ENCODE measurements at places on chromosomes 2 and 18.
A peak's percentile ranks its signal among the peaks of the same experiment; 100 is the strongest.

- no peak for DNase-seq
These were observed 180.9 kb upstream of the GALNT5 start for GRCh38 chr2:157076526-157077161.

GRCh38 chr2:53103679-53104078 is 663.9 kb upstream of the CHAC2 start:
- no peak for DNase-seq

- DNase-seq, result no peak
These were observed 564.9 kb upstream of the FSHR start for GRCh38 chr2:49719241-49719640.

DNA sequence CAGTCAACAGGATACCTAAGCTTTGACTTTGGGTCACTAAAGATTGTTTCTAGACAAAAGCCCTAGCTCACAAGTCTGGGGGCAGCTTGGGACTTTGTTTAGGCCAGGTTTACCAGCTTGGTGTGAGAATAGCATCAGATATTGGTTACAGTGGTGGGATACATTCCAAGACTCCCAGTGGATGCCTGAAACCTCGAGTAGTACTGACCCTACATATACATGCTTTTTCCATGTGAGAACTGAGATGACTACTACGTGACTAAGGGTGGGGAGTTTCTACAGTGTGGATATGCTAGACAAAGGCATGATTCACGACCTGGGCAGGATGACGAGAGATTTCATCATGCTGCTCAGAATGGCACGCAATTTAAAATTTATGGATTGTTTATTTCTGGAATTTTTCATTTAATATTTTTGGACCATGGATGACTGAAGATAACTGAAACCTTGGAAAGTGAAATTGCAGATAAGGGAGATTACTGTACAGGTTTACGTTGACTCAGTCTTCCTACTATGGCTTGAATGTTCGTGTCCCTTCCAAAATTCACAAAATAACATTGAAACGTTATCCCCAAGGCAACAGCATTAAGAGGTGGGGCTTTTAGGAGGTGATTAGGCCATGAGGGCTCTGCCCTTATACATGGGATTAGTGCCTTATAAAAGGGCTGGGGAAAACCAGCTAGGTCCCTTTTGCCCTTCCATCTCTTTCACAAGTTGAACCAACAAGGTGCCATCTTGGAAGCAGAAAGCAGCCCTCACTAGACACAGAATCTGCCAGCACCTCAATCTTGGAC is 50.2 kb upstream of the CTAGE1 start:
- no peak for DNase-seq

DNA sequence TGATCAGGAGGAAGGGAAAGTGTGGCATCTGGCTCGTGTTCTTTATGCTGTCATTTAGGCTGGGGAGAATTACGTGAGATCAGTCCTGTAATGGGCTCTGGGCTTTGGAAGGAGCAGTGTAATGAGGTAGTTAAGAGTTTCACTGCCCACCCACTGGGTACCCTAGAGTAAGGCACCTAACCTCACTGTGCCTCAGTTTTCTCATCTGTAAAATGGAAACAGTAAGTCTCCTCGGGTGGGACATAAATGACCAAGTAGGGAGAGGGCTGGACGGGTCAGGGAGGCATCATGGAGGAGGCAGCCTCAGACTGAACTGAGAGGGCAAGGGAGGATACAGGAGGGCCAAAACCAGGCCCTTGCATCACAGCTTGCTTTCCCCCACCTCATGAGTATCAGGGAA is 97.3 kb upstream of the MCFD2 start:
- no peak for DNase-seq

DNA sequence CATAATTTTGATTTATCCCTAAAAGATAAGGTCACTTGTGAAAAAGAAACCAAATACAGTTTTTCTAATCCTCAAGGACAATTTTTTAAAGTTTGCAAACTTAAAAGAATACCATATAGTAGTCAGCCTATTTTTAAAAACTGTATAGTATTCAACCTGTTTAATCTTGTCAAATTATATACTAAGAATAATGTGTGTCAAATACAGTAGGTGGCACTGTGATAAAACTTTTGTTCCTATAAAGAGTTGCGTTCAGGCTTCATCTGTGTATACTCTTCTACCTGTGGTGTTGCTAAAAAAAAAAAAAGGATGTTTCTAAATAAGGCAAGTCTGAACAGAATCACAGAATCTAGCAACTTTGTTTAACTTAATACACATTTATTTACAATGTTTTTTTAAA is 68.6 kb downstream of the CCDC138 start:
- no peak for DNase-seq

DNA sequence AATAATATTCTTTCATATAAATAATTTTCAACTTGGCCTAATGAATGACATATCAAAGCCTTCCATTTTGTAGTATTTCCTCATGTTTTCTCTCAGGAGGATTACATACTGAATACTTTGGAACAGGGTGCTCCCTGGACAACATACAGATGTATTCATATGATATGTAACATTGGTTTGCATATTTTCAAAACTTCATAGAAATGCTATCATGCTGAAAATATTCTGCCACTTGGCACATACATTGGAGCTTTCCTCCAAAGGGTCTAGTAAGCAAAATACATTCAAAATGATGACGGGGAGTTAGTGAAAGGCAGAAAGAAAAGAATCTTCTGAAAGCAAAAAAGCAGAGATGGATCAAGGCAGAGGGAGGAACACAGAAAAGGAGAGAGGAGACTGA is 38.1 kb upstream of the RTN4 start:
- DNase-seq, result no peak

GRCh38 chr2:177520324-177520723 is 127.8 kb downstream of the AGPS start:
- DNase-seq, result peak; percentile 42

DNA sequence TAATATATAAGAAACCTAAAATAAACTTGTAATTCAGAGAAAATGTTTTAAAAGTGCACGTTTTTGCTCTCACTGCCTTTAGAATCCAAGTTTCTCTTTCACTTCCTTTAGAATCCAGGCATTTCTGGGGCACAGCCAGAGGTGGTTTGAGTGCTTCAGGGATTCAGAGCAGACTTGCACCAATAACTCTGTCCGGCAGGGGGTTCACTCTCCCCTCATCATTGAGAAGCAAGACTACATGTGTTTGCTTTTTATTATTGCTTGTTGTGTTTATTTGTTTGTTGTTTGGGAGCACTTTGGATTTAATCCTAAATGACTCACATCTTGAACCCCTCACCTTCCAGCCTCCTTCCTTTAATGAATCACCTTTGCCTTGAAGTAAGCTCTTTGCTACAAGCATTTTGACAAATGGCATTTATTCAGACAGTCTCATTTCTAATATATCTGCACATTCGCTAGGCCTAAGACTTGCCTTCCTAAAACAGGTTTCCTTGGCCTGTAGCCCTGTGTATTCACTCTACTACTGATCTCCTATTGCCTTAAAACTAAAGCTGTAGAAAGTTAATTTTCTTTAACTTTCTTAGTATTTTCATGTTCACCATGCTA is 233.5 kb upstream of the ATP5MC3 start:
- peak; percentile 15 for DNase-seq

DNA sequence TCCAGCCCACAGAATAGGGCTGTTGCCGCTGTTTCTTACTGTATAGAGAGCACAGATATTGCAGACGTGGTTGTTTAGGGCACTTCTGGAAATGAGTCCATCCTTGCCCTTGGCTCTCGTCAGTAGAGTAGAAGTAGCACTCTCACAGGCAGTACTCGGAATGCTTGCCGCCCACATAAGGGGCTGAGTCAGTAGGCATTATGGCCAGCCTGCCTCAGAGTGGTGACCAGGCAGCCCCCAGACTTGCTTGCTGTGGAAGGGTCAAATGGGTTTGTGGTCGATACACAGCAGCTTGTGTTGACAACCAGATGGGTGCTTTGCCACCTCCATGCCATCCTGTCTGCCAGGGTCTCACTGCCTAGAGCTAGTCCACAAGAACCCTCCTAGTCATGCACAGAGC is 38.7 kb downstream of the PLEKHB2 start:
- no peak for DNase-seq

GRCh38 chr2:64112016-64112415 is 32.2 kb downstream of the PELI1 start:
- DNase-seq, result no peak

GRCh38 chr2:67159929-67160328 is 237.2 kb upstream of the ETAA1 start:
- no peak for DNase-seq

- no peak for DNase-seq
These were observed 816.8 kb downstream of the TRIB2 start for GRCh38 chr2:13533524-13533922.

DNA sequence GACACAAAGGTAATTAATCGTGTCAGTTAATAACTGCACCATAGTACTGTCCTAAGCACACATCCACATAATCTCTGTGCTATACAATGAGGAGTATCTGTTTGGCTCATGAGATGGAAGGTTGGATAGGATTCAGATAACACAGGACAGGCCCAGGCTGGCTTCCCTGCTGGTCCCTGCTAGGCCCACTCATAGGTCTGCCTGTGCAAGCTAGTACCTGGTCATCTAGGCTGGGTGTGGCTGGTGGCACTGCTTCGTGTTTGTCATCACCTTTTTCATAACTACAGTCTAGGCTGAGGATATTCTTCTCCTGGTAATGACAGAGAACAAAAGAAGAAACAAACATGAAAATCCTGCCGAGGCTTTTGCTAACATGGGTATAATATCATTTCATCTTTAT is 392.8 kb downstream of the TRIB2 start:
- DNase-seq, result no peak

DNA sequence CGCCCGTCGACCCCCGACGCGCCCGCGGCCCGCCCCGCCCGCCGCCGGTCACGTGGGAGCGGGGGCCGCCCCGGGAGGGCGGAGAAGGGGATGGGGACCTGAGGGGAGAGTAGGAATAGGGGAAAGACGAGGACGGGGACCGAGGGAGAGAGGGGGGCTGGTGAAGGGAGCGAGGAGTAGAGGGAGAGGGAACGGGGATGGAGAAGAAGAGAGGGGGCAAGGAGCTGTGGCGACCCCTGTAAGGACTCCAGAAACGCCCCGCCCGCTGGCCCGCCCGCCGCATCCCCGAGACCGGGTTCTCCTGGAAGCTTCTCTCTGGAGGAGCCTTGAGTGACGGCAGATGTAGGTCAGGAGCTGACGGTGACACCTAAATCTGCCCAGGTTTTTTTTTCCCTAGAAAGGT is 615 bp downstream of the ADNP2 start:
- DNase-seq, result no peak

DNA sequence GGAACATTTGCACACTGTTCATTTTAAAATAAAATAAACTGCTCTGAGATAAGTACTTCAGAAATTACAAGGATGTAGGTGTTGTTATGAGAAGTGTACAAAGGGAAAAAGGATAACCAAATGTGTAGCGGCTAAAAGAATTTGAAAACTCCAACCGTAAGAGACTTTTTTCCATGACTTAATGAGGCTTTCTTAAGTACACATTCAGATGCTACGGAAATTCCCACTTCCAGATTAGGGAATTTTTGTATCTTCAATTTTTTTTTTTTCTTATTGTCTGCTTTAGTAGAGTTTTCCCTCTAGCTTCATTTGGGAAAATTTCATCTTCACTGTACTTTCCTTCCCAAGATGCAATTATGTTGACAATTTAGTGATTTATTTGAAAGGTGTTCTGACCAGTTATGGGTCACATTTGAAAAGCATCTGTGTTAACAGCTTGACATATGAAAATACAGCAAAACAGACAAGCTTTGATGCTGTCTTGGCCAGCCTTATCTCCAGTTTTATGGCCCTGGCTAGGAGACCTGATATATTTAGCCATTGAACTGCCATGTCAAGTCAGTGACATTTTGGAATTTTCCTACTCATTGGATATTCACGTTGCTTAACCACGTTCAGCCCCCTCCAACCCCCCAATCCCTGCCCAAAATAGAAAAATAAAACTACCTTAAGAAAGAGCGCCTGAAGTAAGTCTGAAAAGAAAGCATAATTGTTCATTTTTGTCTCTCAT is 105.6 kb downstream of the FEZ2 start:
- no peak for DNase-seq

- DNase-seq, result no peak
These were observed 144.3 kb downstream of the C1D start for GRCh38 chr2:67918471-67918870.

- DNase-seq, result no peak
These were observed 35.7 kb downstream of the STEAP3 start for GRCh38 chr2:119259296-119259860.

- peak; percentile 30 for DNase-seq
These were observed 184.2 kb downstream of the PIEZO2 start for GRCh38 chr18:10965119-10965518.

DNA sequence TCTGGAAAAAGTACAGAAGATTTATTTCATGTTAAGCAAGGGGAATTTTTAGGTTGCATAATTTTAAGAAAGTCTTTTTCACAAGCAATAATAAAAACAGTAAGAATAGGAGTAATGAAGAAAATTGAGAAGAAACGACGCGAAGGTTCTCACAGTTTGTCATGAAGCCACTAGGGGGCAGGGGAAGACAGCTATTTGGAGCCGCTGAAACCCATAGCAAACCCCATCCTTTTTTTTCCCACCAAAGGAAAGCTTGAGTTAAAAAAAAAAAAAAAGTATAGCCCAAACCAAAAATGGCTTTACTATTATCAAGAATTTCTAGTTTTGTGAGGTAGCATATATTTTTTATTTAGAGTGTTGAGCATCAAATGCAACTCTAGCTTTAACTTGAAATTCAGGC is 300.9 kb downstream of the PHLPP1 start:
- DNase-seq, result peak; percentile 12

DNA sequence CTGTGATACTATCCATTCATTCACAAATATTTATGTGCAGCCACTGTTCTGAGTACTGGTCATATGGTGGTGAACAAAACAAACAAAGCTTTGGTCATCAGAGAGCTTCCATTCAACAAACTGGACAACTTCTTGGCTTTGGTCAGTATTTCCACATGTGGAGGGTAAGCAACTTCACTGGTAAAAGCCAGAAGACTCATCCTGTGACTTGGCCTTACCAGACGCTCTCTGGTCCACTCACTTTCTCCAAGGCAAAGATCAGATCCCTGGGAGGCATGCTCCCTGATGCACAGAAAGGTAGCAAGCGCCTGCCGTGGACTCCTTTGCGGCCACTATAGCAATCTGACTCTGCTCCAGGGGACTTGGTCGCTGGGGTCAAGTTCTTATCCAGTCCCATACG is 179.5 kb downstream of the EN1 start:
- DNase-seq, result no peak

DNA sequence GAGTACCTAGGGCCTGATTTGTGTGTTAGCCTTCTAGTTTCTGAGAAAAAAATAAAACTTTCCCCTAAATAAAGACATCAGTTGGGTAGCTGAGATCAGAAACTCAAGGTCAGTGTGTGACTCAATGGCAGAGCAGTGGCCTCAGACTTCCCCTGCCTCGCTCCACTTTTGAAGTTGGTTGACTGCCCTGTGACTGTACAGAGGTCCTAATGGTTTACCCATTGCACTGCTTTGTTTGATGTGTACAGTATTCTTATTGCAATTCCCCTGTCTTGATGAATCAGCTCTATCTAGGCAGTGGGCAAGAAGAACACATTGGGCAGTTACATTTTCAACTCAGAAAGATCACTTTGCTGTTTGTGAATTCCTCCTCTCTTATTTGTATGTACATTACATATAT is 315.7 kb downstream of the KCNS3 start:
- DNase-seq, result no peak

DNA sequence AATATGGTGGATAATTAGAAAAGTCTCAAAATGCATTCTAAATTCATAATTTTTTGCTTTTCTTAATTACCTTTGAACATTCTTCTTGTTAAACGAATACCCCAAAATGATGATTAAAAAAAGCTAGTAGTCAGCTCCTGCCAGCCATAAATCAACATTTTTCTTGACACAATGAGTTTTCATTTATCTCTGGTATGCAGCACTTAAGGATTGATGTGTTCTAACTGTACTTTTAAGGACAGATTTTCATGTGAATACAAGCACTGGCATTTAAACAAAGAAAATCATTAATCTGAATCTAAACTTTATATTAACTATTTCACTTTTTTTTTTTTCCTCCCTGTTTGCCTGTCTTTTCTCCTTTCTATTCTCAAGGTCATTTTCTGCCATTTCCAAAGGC is 976.8 kb downstream of the TMEM182 start:
- DNase-seq, result no peak
